ENCODE measurements at places on chromosomes 7 and 10.
A peak's percentile ranks its signal among the peaks of the same experiment; 100 is the strongest.

DNA sequence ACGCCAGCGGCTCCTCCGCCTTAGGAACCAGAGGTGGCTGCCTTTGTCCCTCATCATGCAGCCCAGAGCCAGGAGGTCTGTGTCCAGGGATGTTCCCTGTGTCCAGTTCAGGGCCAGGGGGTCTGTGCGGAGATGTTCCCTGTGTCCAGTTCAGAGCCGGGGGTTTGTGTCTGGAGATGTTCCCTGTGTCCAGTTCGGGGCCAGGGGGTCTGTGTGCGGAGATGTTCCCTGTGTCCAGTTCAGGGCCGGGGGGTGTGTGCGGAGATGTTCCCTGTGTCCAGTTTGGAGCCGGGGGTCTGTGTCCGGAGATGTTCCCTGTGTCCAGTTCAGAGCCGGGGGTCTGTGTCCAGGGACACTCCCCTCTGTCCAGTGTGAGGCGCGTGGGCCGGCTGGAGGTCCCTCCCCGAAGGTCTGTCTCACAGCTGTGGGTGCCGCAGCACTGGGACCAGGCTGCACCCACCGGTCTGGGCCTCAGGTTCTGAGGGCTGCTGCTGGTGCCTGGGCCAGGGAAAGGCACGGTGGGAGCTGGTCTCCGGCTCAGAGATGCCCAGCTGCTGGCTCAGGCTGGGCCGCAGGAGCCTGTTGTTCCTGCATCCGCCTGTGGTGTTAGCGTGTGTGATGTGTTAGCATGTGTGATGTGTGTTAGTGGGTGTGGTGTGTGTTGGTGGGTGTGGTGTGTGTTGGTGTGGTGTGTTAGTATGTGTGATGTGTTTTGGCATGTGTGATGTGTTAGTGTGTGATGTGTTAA, 67.9 kb upstream of the CFAP46 start:
- no peak for DNase-seq

GRCh38 chr7:65722361-65722792, 150.5 kb upstream of the VKORC1L1 start:
- no peak for DNase-seq

DNA sequence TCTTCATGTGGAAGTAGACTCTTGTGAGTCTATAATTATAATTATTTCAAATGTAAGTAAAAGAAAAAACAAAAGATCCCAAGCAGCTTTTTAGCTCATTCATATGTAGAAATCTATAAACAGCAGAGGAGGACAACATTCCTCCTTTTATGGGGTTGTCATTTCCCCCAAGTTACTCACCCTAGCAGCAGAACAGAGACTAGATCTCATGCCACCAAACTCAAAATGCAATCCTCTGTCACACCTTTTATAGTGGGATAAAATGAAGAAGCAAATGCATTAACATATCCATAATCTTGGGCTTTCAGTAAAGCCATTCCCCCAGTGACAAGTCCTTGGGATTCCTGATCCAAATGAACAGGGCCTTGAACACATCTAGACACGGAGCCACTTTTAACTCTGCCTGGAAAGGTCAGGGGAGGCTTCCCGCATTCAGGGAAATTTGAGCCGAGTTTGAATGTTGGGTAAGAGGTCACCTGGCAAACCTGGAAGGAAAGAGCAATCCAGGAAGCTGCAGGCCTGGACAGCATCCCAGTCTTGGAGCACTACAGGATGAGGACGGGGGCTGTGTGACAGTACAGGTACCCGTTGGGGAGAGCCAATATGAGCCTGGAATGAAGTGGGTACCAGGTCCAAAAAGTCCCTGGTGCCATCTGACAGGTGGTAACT, 76.4 kb downstream of the DOCK4 start:
- no peak for DNase-seq

GRCh38 chr10:98623176-98623575, 176.4 kb upstream of the HPS1 start:
- no peak for DNase-seq

DNA sequence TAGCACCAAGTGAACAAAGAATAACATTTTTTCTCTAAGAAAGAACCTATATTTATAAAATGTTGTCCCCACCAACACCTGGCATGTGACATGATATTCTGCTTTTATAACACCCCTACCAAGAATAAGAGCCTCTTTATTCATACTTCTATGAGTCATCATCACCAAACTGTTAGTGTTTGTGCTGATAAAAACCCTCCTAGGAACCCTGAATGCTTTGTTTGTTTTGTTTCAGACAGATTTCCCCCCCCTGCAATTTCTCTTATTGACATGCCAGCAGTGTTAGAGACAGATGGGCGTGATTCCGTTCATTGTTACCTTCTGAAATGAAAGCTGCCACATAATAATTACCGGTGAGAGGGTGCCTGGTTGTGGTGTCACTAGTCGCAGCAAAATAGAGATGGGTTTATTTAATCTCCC, 651.1 kb downstream of the SORCS1 start:
- no peak for DNase-seq

- no peak for DNase-seq
These were observed 202.7 kb downstream of the PARD3 start for GRCh38 chr10:34612446-34612845.

DNA sequence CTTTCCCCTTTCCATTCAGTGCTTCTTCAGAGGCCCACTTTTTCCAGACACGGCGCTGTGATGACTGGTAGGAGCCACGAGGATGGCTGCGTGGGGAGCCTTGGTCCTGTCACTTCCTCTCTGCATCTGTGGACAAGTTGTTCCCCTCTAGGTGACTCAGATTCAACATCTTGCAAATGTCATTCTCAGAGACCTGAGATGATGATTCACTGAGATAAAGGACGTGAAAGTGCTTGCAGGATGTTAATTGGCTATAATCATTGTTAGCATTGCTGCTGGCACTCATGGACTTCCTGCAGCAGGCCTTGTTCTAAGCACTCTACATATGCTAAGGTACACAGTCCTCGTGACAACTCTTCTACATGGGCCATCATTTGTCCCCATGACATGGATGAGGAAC, 489.8 kb upstream of the ZMIZ1 start:
- no peak for DNase-seq

GRCh38 chr7:5237286-5237685, 45.5 kb upstream of the SLC29A4 start:
- DNase-seq: no peak

GRCh38 chr7:46616636-46617035, 695.6 kb upstream of the IGFBP3 start:
- no peak for DNase-seq

GRCh38 chr7:89777499-89777898, 376.8 kb upstream of the STEAP1 start:
- no peak for DNase-seq

- DNase-seq: no peak
These were observed 251.4 kb downstream of the MAD1L1 start for GRCh38 chr7:1981201-1981877.

- DNase-seq: no peak
These were observed 51.0 kb downstream of the TCF7L2 start for GRCh38 chr10:113000876-113001598.

DNA sequence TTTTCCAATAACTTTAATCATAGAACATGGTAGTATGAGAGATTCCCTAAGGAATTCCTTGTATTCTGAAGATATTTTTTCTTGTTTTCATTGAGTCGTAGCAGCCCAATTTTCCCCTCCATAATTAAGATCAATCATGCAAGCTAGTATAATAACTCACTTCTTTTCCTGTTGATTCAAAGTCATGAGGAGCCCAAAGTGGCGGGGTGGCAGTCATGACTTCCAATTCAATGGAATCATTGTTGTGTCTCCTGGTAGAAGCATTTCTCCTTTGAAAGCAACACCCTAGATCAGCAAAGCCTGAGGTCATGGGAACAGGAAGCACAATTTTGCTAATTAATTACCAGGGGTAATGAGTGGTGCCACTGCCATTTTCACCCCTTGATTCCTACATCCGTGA, 77.6 kb upstream of the MAGI2 start:
- DNase-seq: no peak

GRCh38 chr7:117241088-117241487, 81.8 kb downstream of the WNT2 start:
- DNase-seq: no peak

- peak; percentile 28 for DNase-seq
These were observed 4.4 kb downstream of the RNF216 start for GRCh38 chr7:5776894-5777660.

DNA sequence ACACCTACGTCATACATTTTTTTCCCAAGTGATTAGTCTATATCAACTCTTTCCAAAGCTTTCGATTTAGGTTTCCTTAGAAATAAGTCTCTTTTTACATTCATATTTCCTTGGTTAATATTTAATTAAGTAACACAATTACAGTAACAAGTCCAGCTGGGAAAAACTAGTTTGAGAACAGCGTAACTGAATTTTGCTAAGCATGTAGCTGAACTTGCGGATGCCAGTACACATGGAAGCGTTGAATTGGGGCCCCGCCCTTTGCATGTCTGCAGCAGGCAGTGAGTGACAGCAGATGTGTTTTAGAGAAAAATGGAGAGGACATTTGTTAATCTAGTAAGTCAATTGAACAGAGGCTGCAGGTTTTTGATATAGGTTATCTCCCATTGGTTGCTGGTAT, 72.5 kb downstream of the TAF3 start:
- no peak for DNase-seq

DNA sequence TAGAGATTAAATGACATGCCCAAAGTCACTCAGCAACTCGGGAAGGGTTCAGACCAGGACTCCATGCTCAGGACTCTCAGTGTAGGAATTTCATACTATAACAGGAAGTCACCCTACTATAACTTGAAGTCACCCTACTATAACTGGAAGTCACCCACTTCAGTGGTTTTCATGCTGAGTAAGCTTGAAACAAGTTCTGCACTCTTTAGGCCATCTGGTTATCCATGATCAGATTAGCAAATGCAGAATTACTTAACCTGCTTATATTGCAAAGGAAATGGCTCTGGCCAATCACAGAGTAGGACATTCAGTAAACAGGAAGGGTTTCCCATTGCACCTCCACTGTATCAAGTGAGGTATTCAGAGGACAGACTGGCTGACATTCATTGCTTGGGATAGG, 1240.4 kb downstream of the GATA3 start:
- no peak for DNase-seq

DNA sequence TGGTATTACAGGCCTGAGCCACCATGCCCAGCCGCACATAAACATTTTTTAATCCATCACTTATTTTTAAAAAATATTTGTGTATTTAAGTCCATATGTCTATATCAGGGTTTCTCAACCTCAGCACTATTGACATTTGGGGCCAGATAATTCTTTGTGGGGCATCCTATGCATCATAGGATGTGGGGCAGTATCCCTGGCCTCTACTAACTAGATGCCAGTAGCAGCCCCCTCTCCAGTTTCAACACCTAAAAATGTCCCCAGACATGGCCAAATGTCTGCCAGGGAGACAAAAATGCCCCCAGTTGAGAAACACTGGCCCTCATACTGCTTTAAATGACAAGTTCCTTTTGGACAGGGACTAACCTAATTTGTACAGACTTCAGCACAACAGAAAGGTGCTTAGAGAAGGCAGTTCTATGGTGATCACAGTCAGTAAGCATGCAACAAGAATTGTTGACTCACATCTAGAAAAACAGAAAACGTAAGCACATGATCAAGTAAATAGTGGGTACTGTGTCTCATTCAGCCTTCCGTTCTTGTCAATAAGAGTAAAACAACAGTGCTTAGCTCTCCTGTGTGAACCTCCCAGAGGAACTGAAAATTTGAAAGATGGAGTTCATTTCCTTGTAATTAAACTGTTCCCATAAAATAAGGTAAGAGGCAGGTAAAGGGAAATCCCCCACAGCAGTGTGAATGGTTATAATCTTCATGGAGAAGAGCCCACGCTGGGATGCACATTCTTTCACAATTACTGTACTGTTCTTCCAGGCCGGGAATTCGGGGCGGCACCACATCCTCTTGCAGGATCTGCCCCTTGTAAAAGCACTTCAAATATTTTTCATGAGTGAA, 17.3 kb upstream of the ADRB1 start:
- DNase-seq: peak; percentile 35

DNA sequence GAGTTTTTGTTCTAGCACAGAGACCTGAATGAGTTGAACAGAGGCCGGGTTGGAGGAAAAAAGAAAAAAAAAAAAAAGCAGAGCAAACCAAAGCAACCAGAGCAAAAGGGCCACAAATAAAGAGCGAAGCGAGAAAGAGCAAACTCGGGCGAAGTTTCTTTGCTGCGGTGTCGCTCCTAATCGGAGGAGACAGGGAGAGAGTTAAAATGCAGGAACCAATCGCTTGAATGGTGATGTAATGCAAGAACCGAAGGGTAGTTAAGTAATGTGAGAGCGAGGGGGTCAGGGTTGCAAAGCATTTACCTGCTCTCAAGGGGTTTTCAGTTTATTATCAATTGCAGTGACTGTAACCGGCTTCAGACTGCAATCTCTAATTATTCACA, 271.7 kb downstream of the TRIL start:
- DNase-seq: no peak

GRCh38 chr7:12226756-12227155, 15.7 kb downstream of the TMEM106B start:
- DNase-seq: no peak

- DNase-seq: no peak
These were observed 119.6 kb downstream of the LRRTM3 start for GRCh38 chr10:67045404-67045803.

GRCh38 chr7:75042286-75042685, 31.3 kb downstream of the RCC1L start:
- DNase-seq: no peak

DNA sequence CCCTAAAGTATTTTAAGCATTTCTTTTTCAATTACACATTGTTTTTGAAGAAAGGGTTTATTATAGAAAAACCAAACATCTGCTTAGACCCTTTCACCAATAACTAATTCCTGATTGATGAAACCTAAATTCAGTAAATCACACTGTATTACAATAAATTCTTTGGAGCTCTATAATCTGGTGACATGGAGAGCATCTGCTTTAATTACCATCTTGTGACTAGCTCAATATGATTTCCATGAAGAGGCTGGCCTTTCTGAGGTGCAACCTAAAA, 9.7 kb downstream of the HYCC1 start:
- DNase-seq: no peak

- DNase-seq: no peak
These were observed 62.7 kb downstream of the ARID5B start for GRCh38 chr10:61964059-61964709.

DNA sequence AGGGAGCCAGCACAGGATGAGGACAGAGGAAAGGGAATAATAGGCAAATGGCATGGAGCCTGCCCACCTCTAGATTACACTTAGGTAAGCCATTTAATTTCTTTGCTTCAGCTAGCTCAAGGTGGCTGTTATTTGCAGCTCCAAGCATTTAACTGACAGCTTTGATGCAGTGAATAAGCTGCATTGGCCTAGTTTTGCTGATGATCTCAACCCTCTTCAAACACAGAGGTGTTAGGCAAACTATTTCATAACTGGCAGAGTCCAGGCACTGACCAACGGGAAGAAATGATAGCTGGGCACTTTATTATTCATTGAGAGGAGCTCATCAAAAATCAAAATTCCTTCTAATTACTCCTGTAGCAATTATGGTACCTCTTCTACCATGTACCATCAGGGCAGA, 317.4 kb downstream of the BMPER start:
- no peak for DNase-seq

All from SW 1271 (cell line).